CD4-positive, alpha-beta T cell (primary cell): ENCODE measurements at places on chromosomes 1 and 21.
A peak's percentile ranks its signal among the peaks of the same experiment; 100 is the strongest.

DNA sequence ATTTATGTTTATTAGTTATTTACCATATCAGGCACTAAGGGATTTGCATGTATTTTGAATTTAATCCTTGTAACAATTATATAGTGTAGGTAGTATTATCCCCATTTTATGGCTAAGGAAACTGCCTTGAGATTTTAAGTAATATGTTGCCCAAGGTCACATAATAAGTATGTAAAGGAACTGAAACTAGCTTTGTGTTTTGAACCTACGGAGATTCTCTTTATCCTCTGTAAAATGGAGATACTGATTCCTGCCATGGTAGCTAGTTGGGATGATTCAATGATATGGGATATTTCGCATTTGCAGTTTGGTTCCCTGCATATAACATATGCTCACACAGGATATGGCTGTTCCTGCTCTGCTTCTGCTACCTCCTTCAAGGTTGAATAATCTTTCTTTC is 144.3 kb downstream of the ST6GALNAC3 start:
- no peak overlapping the region for H3K27ac ChIP-seq
- DNase-seq = no peak
- H3K36me3 ChIP-seq = no peaks in the 10 kb centered on the region
- no peak overlapping the region for H3K4me3 ChIP-seq
- no peaks in the 10 kb centered on the region for H3K27me3 ChIP-seq

DNA sequence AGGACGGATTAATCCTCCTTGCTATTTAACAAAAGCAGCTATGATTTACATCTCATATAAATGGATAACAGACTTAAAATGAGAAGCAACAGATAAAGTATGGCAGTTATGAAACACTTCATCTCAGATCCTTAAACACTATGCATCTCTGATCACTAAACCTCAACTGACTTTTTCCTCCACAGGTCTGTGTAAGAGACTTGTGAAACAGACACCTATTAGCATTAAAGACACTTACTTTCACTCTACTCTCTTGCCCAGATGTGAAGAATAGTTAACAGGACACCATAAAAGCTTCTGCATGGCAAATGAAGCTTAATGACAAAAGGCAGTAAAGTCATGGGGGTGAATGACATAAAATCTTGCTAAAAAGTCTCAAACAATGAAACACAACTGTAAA is 6.2 kb downstream of the LIN9 start:
- no peak for DNase-seq
- H3K36me3 ChIP-seq = peaks cover 11% of the 10 kb centered on the region
- no peaks in the 10 kb centered on the region for H3K27me3 ChIP-seq
- H3K27ac ChIP-seq = no peak overlapping the region
- H3K4me1 ChIP-seq = no peaks in the 10 kb centered on the region
- no peak overlapping the region for H3K4me3 ChIP-seq

- no peaks in the 10 kb centered on the region for H3K27me3 ChIP-seq
- peaks cover 23% of the 10 kb centered on the region for H3K4me1 ChIP-seq
- no peak overlapping the region for H3K4me3 ChIP-seq
These were observed 92.1 kb downstream of the LRRC8C start for GRCh38 chr1:89725011-89725370.

DNA sequence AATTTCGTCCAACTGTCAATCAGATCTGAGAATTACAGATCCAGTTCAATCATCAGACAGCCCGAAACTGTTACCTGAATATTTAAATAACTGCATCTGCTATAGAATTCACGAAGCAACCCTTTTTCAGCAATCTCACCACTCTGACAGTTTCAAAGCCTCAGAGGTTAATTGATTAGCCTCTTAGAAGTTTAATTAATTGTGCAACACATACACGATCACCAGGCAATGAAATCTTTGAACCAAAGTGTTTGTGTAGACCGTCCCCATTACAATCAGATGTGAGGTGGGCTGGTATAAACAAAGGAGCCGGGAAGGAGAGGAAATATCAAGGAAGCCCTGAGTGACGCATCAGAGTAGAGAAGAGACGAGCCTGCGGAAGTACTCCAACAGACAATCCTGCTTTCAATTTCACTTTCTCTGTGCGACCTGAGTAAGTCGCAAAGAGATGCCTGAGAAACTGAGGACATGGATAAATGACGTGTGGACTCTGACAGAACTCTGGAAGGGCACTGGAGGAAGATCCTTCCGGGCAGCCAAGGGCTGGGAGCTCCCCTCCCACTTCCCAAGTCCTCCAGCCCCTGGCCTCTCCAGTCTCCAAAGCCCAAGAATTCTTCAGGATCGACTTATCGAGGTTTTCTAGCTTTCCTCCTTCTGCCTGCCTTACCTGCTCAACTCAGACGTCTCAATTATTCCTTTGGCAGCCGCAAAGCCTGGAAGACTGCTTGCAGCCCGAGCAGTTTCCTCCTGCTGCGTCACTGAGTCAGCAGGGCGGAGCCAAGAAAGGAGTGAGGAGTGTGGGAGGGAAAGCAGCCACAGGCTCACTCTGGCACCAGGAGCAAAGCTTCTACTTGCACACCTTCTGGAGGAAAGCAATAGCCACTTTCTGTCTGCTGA is at the start of gene RNASEL:
RNASEL (minus strand) TSS at position 757 of the 897 bp plus-strand sequence. CDS start 2,450 bp downstream, outside the sequence.
- peak; percentile 41 for DNase-seq
- peak within 1 kb of the TSS; percentile 83 for H3K4me3 ChIP-seq
- peaks cover 17% of the 10 kb centered on the region for H3K36me3 ChIP-seq
- H3K27ac ChIP-seq = peak within 1 kb of the TSS; percentile 97
- no peaks in the 10 kb centered on the region for H3K27me3 ChIP-seq
- peaks cover 29% of the 10 kb centered on the region for H3K4me1 ChIP-seq

DNA sequence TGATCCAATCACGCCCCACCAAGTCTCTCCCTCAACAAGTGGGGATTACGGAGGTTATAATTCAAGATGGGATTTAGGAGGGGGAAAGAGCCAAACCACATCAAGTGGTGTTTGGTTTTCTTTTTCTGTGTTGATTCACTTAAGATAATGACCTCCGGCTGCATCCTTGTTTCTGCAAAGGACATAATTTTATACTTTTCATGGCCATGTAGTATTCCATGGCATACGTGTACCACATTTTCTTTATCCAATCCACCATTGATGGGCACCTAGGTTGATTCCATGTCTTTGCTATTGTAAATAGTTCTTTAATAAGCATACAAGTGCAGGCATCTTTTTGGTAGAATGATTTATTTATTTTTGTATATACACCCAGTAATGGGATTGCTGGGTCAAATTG is 162.5 kb upstream of the JUN start:
- DNase-seq = no peak
- no peaks in the 10 kb centered on the region for H3K27me3 ChIP-seq
- no peaks in the 10 kb centered on the region for H3K36me3 ChIP-seq
- H3K27ac ChIP-seq = no peak overlapping the region
- peaks cover 50% of the 10 kb centered on the region for H3K4me1 ChIP-seq

GRCh38 chr1:207808322-207808705 is 56.5 kb downstream of the CD46 start:
- H3K27ac ChIP-seq = no peak overlapping the region
- H3K27me3 ChIP-seq = no peaks in the 10 kb centered on the region
- no peak overlapping the region for H3K4me3 ChIP-seq
- H3K4me1 ChIP-seq = peaks cover 60% of the 10 kb centered on the region
- H3K36me3 ChIP-seq = peaks cover 97% of the 10 kb centered on the region

DNA sequence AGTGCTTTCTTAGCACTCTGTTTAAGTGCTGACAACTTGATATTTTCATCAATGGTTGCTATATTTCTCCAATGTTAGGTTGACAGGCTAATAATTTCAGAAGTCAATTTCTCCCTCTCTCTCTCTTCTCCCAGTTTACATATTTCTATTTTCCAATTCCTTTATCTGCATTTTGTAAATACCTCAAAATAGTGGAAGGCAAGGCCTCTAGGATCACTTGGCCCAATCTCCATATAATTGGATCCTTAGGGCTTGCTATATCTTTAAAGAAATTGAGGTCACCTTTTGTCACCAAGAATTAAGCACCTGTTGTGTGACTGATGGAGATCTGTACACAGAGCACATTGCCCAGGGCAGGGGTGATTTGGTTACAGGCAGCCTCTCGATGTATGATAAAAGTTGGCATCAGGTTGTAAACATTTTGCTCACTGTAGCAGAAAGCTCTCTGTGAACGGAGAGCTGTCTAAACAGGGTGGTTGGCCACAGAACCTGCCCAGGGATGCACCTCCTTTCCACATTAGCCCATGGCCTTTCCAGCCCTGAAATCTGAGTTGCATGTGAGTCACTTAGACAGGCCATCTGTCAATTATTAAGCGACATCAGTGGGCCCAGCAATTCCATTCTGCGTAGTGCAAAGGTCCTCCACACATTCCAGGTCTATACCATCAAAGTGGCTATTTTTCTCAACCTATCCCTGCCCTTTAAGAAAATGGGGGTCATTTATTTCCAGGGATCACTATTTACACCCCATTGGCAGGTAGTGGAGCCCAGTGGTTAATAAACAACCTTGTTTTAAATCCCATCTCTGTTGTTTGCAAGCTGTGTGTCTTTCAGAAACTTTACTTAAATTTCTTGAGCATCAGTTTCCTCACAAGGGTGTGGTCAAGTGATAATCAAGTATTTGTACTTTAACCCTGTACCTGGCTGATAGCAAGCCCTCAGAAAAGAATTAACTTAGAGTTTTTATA is 29.1 kb upstream of the IRF2BP2 start:
- H3K27me3 ChIP-seq = no peaks in the 10 kb centered on the region
- H3K27ac ChIP-seq = no peak overlapping the region
- DNase-seq = no peak
- no peaks in the 10 kb centered on the region for H3K4me1 ChIP-seq

GRCh38 chr21:34795175-34795547 is 126.4 kb downstream of the CLIC6 start:
- H3K36me3 ChIP-seq = peaks cover 80% of the 10 kb centered on the region
- H3K4me3 ChIP-seq = no peak overlapping the region
- no peaks in the 10 kb centered on the region for H3K4me1 ChIP-seq

GRCh38 chr1:228334226-228334935 is 72.3 kb downstream of the TRIM11 start:
- no peak overlapping the region for H3K4me3 ChIP-seq
- no peak for DNase-seq
- no peak overlapping the region for H3K27ac ChIP-seq
- H3K27me3 ChIP-seq = no peaks in the 10 kb centered on the region
- peaks cover 13% of the 10 kb centered on the region for H3K36me3 ChIP-seq

DNA sequence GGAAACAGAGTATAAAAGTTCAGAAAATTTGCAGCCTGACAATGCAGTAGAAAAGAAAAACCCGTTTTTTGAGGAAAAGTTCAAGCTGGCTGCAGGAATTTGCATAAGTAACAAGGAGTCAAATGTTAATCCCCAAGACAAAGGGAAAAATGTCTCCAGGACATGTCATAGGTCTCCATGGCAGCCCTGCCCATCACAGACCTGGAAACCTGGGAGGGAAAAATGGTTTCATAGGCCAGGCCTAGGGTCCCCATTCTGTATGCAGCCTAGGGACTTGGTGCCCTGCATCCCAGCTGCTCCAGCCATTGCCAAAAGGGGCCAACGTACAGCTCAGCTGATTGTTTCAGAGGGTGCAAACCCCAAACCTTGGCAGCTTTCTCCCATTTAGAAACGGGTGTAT is 3.6 kb upstream of the KCNT2 start:
- peaks cover 8% of the 10 kb centered on the region for H3K27me3 ChIP-seq
- peaks cover 11% of the 10 kb centered on the region for H3K4me1 ChIP-seq
- no peak for DNase-seq
- H3K27ac ChIP-seq = no peak overlapping the region

DNA sequence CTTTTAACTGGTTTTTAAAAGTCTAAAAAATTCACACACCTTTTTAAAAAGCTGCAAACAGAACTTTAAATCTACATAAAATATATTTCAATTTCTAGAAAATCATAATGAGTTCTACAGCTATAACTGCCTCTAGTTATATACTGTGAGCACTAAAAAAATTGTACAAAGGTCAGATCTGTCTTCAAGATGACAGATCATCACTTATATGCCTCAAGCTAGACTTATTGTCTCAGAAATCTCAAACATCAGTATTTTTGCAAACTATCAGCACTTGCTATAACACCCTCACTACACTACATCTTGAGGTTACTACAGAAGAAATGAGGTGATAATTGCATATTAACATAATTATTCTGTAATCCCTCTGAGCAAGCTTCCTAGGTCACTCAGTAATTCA is 76.5 kb downstream of the ZNF644 start:
- H3K4me3 ChIP-seq = no peak overlapping the region
- H3K4me1 ChIP-seq = no peaks in the 10 kb centered on the region
- H3K27ac ChIP-seq = no peak overlapping the region
- H3K36me3 ChIP-seq = peaks cover 10% of the 10 kb centered on the region

DNA sequence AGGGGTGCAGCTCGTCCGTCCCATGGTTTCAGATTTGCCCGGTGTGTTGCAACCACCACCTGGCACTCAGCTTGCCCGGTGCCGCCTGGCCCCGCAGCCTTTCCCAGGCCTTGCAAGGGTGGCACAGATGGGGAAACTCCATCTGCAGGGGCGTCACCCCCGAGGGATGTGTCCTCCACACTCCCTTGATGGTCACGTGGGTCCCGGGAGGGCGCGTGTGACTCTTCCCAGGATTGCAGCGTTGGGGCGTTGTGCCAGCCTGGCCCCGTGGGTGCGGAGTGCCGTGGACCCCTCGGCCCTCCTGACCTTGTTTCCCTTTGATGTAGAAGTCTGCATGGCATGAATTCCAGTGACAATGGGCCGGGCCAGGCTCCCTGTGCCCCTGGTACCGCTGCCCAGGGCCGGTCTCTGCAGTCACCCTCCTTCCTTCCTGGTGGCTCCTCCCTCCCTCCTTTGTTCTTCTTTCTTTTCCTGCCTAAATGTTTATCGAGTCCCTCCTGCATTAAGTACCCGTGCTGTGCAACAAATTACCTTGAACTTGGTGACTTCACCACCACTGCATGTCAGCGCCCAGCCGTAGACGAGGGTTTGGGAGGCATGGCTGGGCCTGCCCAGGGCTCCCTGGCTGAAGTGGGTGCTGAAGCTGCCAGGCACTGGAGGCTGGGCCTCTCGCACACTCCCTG is 22.9 kb downstream of the RRP1 start:
- no peaks in the 10 kb centered on the region for H3K27me3 ChIP-seq
- no peak for DNase-seq
- H3K4me3 ChIP-seq = peak overlapping the region; percentile 22
- peaks cover 27% of the 10 kb centered on the region for H3K4me1 ChIP-seq
- no peaks in the 10 kb centered on the region for H3K36me3 ChIP-seq
- H3K27ac ChIP-seq = no peak overlapping the region

- no peaks in the 10 kb centered on the region for H3K27me3 ChIP-seq
- H3K4me1 ChIP-seq = no peaks in the 10 kb centered on the region
- no peak for DNase-seq
- H3K27ac ChIP-seq = no peak overlapping the region
These were observed 7.9 kb downstream of the COL6A1 start for GRCh38 chr21:45989355-45990048.

GRCh38 chr1:224785040-224785328 is 144.5 kb upstream of the DNAH14 start:
- H3K4me1 ChIP-seq = no peaks in the 10 kb centered on the region
- no peak overlapping the region for H3K27ac ChIP-seq
- H3K36me3 ChIP-seq = no peaks in the 10 kb centered on the region
